Urinary bladder (tissue), 4 donors: ENCODE measurements at places on chromosomes 12 and 14.

DNA sequence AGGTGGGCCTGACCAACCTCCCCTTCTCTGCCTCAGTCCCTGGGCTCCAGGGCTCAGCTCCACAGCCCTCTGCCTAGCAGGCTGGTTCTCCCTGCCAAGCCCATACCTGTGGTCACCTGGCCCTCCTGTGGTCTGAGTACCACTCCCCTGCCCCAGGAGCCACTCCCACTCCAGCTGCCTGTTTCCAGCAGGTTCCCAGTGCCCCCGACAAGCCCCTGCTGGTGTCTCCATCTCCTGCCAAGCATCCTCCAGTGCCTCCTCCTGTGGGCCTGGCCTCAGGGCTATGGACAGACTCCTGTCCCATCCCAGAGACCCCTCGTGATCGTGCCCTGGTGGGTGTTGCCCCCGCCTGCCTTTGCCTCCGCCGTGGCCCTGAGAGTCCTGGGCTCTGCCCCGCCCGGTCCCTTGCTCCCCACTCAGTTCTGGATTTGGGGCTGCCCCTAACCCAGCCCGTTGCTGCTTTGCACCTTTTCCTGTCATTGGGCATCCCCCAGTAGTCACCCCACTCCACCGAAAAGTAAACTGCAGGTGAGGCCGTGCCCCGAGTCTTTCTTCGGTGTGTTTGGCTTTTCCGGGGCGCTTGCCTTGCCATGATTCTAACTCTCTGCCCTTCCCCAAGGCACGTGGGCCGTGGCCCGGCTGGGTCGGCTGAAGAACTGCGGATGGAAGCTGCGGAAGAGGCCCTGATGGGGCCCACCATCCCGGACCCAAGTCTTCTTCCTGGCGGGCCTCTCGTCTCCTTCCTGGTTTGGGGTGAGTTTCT is 9.8 kb downstream of the MEG3 start:
- no peak for DNase-seq

DNA sequence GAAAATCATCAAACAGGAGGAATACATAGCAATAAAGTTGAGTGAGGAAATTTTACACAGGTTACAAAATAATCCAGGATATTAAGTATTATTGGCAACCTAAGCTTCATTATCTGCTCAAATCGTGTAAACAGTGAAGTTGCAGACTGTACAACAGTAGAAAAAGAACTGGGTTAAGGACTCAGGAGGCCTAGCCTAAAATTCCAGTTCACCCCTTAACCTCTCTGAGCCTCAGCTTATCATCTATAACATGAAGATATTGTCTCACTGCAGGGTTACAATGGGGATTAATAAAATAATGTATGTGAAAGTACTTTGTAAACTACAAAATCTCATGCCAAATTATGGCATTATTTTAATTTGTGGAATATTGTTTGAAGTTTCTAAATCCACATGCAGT is 26.0 kb downstream of the DDHD1 start:
- no peak for DNase-seq

GRCh38 chr14:69587389-69587788 is 12.7 kb upstream of the CCDC177 start:
- DNase-seq: no peak

DNA sequence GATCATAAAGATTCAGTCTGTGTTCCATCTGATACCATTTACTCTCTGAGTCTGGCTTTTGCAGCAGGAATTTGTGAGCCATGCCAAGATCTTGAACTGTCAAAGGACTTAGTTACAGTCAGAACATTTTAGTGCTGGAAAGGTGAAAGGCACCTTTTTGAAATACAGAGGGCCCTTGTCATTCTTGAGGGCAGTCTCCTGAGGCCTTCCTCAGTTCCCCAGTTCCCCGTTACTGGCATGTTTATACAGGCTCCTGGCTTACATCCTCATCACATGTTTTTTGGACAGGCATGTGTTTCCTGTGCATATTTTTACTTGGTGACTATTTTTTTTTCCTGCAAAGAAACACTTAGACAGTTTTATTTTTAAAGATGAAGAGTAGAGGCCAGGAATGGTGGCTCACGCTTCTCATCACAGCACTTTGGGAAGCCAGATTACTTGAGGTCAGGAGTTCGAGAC is 21.0 kb downstream of the CFAP54 start:
- no peak for DNase-seq

- DNase-seq: no peak
These were observed 31.2 kb upstream of the DYNC1H1 start for GRCh38 chr14:101933209-101933608.

DNA sequence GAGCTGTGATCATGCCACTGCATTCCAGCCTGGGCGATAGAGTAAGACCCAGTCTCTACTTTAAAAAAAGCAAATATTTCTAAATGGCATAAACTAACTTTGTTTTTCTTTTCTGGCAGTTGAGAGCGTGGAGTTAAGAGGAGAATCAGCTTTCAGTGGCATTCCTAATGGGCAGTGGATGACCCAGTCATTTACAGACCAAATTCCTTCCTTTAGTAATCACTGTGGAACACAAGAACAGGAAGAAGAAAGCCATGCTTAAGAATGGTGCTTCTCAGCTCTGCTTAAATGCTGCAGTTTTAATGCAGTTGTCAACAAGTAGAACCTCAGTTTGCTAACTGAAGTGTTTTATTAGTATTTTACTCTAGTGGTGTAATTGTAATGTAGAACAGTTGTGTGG is 21.2 kb downstream of the TDG start:
- no peak for DNase-seq

GRCh38 chr12:128810182-128811127 is 13.3 kb downstream of the SLC15A4 start:
- no peak for DNase-seq

DNA sequence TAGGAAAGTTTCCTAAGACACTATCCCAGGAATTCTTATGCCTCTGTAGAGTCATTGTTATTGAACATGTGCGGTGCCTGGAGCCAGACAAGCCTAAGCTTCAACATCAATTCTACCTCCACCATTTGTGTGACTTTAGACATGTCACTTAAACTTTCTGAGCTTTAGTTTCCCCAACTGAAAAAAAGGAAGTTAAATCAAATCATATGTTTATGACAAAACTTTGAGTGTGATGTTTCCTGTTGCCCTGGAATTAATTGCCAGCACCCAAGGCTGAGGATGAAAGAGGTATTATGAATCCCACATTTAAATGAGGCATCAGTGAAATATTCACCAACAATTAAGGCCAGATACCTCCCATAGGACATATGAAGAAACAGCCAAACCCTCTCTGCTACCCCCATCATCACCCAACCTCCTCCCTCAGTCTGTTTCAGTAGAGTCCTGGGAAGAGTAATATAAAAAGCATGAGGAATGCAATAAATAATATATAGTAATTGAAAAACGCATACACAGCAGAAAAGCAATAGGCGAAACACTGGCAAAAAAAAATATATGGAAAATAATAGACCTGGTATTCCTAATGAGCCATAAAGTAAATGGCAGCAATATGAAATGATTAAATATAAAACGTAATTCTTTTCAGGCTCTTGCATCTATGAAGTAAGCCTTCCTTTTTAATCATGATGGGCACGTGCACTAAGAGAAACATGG is 182.0 kb upstream of the DCN start:
- no peak for DNase-seq

- DNase-seq: no peak
These were observed 15.6 kb downstream of the ACVRL1 start for GRCh38 chr12:51922762-51923505.

- DNase-seq: no peak
These were observed 164.0 kb downstream of the FOXN3 start for GRCh38 chr14:89252887-89253532.

- DNase-seq: no peak
These were observed 62.9 kb upstream of the METAP2 start for GRCh38 chr12:95411057-95411456.

- DNase-seq: no peak
These were observed 9.7 kb upstream of the MAGOHB start for GRCh38 chr12:10623131-10623530.

DNA sequence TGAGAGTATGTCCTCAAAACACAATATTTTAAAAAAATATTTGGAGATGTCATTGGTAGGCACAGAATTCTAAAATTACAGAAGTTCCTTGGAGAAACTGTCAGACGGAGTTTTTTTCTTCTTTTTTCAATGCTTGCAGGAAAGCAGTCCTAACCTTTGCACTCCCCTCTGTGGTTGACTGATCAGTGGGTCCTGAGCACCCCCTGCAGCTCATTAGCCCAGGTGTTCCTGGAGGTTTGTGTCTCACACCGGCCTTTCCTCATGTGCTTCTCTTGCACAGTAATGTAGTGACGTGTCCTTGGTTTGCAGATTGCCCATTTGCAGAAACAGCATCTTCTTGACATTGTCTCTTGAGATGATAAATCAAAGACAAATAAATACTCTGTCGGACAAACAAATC is 513.0 kb downstream of the TMEM121 start:
- no peak for DNase-seq

DNA sequence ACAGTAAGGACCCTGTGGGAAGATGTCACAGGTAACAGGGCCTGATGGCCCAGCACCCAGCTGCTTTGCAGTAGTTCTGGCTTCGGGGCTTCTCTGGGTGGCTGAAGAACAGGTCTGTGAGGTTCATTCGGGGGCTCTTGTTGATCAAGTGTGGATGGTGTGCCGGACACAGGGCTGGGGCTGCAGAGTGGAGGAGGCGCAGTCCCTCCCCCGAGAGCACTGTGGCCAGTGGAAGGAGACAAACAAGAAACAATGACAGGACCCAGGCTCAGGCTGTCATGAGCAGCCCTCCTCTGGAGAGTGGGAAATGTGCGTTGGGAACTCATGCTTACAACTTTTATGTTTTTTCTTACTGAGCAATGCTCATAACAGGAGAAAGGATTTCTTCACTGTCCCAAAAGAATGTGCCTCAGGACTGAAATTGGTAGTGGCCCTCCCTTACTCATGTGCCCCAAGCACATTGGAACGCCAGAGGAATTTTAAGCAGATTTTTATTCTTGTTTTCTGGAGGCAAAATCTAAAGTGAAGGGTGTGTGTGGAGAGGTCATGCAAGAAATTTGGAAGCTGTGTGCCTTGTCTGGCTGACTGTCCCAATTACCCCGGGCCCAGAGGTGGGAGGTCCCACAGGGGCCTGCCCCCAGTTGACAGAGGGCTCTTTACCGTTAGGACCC is 233.8 kb downstream of the CACNA1C start:
- no peak for DNase-seq

DNA sequence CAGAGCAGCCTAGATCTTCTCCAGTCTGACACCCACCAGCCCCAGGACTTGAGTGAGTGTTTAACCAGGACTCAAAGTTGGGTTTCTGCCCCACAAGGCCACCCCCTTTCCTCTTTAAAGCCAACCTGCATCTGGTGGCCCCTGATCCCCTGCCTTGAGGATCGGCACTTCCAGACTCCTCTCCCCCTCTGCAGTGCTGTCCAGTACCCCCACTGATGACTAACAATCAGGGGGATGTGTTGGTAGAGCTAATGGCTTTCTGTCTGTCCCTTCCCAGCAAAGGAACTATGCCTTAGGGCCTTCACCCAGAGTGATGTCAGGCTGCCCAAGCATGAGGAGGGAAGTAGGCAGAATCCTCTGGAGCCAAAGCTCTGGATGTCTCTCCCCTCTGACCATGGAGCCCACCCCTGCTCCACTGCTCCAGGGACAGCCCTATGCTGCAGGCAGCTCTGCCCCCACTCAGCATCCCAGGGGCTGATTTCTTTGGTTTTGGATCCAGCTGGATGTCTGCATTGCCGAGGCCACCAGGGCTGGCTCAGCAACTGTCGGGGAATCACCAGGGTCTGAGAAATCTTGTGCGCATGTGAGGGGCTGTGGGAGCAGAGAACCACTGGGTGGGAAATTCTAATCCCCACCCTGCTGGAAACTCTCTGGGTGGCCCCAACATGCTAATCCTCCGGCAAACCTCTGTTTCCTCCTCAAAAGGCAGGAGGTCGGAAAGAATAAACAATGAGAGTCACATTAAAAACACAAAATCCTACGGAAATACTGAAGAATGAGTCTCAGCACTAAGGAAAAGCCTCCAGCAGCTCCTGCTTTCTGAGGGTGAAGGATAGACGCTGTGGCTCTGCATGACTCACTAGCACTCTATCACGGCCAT is 42.9 kb downstream of the DAD1 start:
- no peak for DNase-seq

DNA sequence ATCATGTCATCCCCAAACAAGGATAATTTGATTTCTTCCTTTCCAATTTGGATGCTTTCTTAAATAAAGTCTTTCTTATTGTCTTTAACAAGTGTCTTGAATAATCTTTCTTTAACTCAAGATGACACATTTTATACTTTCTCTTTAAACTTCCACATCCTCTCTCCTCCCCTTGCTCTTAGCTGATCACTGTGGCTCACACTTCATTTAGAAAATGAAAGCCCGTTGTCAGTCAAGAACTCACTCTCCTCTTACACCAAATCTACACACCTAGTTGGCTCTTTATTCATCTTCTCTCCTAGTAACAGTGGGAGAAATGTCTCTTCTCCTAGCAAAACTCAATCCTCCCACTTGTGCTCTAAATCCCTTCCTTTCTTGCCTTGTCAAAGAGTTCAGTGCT is 10.4 kb upstream of the RMST start:
- DNase-seq: no peak

DNA sequence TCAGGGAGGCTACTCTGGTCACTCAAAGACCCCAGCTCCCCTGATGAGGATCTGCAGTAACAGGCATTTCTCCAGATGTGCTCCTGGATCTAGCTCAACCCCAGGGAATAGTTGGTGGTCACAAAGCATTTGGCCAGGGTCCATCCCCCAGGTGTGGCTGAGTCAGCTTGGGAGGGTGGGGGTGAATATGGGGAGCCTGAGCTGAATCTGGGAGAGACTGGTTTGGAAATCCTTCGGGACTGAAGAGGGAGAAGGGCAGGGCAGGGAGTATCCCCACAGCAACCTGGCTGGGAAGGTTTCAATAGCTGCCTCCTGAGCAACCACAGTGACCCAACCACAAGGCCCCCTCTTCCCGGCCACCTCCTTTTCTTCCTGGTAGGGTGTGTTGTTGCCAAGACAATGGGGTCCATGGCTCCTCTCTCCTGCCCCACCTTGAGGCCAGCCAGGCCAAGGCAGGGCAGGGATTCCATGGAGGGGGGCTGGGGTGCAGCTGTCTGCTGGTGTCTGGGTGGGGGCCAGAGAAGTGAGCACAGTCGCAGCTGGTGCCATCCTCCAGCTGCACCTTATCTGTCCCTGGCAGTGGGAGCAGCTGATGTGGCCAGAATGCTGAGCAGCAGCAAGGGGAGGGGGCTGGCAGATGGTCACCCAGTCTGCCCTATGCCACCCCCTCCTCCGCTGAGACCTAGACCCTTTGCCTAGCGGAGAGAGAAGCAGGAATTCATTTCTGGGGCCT is 5.5 kb downstream of the ASIC1 start:
- DNase-seq: no peak
